ENCODE measurements at places on chromosomes 12 and 14.

GRCh38 chr12:128150961-128151360 is 116.0 kb upstream of the TMEM132C start:
- DNase-seq, result no peak

DNA sequence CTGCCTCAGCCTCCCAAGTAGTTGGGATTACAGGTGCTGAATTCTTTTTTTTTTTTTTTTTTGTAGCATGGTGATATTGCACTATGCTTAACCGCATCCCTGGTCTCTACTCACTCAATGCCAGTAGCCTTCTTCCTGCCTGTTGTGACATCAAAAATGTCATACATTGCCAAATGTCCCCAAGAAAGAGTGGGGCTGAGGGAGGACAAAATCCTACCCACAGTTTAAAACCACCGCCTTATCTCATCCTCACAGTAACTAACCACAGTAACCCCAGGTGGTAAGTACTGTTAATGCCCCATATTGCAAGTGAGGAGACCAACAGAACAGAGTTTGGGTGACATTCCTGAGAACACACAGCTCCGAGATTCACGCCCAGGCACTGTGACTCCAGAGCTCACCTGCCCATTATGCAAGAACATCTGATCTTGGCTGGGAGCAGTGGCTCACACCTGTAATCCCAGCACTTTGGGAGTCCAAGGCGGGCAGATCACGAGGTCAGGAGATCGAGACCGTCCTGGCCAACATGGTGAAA is 19.6 kb downstream of the MORN3 start:
- DNase-seq, result no peak

- no peak for DNase-seq
Measured at GRCh38 chr12:78145398-78145797, 314.7 kb downstream of the NAV3 start.

GRCh38 chr14:99258876-99259726 is 12.9 kb downstream of the BCL11B start:
- DNase-seq, result no peak

DNA sequence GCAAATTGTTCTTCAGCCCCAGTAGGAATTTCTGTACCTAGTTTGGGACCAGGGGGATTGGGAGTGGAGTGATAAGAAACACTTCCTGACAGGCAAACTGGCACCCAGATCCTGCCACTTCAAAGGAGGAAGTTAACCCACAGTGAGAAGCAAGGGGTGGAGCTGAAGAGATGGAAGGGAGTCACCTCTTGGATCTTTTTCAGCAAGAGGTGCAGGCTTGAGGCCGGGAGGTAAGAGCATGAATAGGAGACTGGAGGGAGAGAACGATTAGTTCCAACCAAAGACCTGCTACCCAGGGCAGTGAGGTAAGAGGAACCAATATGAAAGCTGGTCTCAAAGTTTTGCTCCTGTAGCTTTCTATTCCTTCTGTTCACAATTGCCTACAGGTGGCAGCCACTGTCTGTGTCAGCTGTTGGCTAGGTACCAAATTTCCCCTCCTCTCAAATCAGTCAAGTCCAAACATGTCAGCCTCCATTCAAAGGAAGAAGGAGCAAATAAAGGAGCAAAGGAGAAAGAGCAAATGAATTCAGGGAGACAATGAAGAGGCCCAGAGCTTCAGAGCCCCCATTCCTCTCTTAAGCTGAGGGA is 14.9 kb upstream of the TAC3 start:
- no peak for DNase-seq

DNA sequence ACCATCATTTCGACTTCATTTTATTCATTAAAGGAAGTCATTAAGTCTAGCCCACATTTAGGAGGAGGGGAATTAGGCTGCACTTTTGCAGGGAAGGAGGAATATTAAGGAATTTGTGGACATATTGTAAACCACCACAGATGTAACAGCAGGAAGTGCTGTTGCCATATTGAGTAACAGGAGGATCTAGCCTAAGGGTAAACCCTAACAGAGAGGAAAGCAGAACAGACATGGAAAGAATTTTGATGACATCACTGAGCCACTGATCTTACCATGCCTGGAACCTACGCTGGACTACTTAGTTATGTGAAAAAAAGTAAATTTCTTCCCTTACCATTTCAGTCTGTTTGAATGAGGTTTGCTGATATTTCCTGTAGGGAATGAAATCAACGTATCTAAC is 100.7 kb upstream of the ATF7IP start:
- DNase-seq, result no peak

GRCh38 chr14:97796511-97796910 is 999.3 kb downstream of the VRK1 start:
- DNase-seq, result no peak

DNA sequence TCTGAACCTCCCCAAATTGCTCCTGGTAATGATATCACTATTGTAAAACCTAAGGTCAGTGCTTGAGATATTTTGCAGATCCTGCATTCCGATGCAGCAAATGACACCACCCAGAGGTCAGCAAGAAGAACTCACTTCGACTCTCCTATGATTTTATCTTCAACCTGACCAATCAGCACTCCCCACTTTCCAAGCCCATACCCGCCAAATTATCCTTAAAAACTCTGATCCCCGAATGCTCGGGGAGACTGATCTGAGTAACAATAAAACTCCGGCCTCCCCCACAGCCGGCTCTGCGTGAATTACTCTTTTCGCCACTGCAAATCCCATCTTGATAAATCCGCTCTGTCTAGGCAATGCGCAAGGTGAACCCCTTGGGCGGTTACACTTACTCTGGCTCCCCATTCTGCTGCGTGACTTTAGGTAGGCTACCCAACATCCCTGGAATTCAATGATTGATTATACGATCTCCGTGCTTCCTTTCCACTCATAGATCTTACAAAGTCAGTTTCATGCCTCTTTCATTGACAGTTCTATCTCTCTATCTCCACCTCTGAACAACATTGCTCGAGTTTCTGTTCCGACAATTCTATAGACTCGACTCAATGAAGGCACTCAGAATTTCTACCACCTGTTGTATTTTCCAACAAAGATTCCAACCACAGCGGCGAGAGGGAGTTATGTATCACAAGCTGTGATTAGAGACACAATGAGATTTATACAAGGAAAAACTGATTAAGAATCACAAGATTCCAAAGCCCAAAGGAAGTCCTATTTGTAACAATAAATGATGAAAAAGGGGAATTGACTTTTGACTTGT is 939 bp downstream of the NPC2 start:
- no peak for DNase-seq

DNA sequence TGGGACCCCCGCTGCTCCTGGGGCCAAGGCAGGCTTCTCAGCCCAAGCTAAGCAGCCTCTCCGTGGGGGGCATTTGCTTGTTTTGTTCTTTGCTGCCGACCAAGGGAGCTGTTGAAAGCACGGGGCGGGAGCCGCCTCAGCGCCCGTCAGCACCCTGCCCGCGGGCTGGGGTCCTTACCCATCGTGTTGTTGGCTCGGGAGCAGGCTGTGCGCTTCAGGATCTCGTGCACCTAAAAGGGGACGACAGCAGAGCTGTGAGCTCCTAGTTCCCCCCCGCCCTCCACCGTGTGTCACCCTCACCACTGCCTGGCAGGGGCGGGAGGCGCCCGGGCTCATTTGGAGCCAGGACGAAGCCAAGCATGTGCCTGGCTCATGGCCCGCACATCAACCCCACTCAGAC is 117.5 kb downstream of the ANO2 start:
- DNase-seq, result no peak

DNA sequence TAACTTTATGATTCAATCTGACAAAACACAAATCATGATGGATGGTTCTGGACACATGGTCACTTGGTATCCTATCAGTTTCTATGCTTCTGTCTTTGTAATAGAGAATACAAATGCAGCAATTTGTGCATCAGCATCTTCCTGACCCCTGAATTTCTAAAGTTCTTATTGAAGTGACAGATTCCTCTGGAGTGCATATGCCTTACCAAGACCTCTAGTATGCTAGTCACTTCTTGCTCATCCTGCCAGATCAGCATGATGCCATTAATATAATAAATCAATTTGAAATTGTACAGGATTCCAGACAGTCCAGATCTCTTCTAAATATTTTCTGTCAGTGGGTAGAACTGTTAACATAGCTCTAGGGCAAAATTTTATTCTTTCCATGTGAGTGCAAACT is 40.6 kb upstream of the GLIPR1 start:
- no peak for DNase-seq

- no peak for DNase-seq
Measured at GRCh38 chr14:52703225-52703624, 3.8 kb upstream of the PSMC6 start.

GRCh38 chr14:34981743-34982420 is 910 bp upstream of the SRP54 start:
- no peak for DNase-seq

DNA sequence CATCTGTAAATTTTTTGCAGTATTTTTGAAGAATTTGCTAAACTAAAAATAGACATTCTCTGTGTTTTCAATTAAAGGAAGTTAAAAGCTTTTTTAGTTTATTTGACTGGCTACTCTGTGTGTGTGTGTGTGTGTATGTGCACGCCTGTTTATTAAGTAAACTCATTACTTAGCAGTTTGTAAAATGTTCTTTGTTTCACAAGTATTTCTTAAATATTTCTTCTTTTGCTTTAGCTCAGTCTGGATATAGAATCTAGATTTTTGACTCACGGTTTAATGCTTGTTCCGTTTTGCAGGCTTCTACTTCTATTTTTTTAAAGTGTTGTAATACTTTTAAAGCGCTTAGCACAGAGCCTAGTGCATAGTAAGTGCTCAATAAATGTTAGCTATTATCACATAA is 46.5 kb upstream of the KCNMB4 start:
- no peak for DNase-seq

GRCh38 chr12:107317751-107318555 is 224.6 kb upstream of the CRY1 start:
- DNase-seq, result no peak

- DNase-seq, result no peak
Measured at GRCh38 chr14:58772116-58772515, 134.4 kb downstream of the DACT1 start.

DNA sequence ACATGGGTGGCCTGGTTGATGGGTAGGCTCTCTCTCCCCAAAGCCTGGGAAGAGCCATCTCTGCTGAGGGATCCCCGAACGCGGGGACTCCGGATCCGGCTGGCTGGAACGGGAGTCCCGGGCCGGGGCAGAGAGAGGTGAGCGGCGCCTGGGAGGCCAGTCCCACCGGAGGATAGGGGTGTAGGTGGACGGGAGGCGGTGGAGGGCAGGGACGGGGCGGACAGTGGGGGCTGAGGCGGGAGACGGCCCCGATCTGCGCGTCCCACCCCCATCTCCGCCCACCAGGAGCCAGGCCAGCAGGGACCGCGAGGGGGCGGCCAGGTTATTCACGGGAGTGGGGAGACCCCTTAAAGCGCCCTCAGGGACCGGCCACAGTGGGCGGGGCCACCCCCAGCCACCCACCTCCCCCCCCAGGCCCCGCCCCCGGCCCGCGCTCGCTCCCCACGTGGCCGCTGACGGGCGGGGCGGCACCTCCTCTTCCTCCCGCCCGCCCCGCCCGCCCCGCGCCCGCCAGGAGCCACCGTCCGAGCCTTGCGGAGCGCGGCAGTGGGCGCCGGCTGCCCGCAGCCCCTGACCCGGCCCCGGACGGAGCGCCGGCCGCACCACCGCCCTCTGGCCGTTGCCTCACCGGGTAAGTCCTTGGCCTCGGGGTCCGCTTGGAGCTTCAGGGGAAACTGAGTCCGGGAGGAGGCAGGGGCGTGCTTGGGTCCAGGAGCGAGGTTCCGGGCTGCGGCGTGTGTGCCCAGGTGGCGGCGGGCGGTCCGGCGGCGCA is at the start of gene INF2:
Gene INF2, plus strand, starts transcription at position 510 of the 772 bp plus-strand sequence. CDS start 11,748 bp downstream, outside the sequence.
- no peak for DNase-seq

Measured in GM12878 (cell line).